ENCODE measurements at places on chromosomes 16 and 17.
A peak's percentile ranks its signal among the peaks of the same experiment; 100 is the strongest.

- DNase-seq = no peak
These were observed 727.4 kb upstream of the CA10 start for GRCh38 chr17:52885882-52886281.

DNA sequence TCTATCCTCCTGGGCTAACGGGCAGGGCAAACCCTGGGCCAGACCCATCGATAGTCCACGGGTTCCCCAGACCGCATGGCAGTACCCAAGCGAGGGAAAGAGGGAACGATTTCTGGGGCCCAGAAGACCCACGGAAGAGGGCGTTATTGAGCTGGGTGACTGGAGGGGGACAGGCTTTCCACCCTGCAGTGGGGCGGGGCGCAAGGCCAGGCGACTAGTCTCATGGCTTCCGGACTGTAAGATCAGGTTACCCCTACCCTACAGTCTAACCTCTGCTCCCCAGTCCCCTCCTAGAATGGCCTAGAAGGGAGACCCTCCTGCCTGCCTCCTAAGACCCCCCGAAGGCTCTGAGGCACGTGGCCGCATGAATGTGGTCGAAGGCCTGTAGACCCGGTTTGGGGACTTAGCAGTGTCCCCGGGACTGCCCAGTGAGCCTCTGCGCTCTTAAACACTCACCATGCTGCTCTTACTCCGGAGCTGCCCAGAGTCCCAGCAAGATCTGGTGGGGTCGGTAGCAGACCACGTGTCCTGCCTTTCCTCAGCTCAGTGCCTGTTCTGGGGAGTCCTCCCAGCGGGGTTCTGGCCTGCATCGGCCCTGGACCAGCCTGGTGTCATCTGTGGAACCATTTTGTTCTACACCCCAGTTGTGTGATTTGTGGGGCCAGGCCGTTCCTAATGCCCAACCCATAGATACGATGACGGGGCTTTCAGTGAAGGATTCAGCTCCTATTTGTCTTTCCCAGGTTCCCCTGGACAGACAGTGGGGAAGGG lies 13.2 kb upstream of the AURKB start:
- DNase-seq = peak; percentile 24

DNA sequence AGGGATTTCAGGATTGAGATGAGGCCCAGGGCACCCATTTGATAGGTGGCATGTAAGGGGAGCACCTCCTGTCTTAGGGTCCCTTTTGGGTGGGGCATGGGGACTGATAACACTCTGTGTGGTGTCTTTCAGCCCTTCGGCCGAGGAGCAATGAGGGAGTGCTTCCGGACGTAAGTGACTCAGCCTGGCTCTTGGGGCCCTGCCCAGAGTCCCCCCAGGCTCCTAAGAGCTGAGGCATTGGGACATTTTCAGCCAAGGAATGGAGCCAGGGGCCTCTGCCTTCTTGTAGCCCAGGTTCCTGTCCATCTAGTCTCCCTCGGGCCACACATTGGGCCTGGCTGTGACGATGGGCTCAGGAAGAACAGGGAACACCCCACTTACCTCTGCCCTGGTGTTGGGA lies 44.4 kb downstream of the EEF2K start:
- DNase-seq = no peak

GRCh38 chr17:21095735-21096134 lies 31.0 kb upstream of the DHRS7B start:
- no peak for DNase-seq

DNA sequence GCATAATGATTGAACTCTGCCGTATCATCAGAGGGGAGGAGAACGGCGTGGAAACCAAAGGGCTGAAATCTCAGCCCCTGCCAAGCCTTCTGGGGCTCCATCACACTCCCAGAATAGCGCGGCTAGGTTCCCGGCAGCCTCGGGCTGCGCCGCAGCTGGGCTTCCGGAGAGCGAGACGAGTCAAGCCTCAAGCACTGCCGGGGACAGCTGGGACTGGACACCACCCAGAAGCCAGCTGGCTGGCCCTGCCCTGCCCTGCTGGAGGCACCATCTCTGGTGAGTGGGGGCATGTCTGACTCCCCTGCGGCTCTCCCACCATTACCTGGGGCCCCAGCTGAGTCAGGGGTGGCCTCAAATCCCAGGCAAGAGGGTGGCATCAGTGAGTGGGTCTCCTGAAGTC lies 7.2 kb upstream of the GPRC5C start:
- no peak for DNase-seq

DNA sequence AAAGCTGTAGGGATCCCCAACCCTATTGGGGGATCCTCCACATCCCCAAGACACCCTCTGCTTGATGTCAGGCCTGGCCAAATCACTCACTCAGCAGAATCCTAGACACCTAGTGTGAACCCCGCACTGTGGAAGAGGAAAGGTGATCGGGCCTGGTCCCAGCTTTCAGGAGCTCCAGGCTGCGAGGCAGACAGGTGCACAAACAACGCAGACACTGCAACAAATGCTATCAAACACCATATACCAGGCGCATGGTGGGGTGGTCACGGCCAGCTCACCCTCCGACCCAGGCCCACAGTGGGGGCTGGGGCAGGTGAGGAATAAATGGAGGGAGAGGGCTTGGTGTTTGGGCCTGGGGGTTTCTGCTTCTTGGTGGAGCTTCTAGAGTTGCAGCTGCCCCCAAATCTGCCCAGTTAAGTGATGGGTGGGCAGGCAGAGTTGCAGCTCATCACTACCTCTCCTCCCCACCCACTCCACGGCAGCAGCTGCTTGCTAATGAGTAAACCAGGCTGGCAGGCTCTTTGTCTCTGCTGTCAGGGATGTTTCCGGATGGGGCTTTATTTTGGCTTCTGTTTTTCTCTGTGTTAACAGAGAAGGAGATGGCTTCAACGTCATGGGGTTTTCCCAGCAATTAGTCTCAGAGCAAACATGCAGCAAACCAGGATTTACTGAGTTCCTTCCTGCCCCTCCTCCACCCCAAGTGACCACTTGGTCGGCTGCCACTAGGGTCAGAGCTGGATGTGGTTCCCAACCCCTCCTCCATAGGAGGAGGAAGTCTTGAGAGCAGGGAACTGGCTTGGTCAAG lies 46.6 kb downstream of the PECAM1 start:
- no peak for DNase-seq

GRCh38 chr16:78925083-78925767 lies 675.3 kb downstream of the MAF start:
- no peak for DNase-seq

DNA sequence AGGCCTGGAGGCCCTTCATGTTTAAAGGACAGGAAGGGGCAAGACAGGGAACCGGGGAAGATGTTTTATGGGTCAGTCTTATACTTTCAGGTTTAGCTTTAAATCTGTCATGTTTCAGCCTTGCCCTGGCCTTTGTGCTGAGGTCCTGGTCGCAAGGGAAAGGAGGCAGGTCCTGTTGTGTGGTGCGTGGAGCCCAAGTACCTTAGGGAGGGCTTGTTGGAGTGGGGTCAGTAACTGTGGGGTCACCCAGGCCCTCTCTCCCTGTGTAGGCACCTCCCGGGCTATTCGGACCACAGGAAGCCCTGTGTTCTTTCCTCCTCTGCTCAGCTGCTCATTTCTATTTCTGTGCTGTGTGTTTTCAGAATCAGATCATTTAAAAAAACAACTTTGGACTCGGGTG lies 42.7 kb downstream of the MPRIP start:
- no peak for DNase-seq

DNA sequence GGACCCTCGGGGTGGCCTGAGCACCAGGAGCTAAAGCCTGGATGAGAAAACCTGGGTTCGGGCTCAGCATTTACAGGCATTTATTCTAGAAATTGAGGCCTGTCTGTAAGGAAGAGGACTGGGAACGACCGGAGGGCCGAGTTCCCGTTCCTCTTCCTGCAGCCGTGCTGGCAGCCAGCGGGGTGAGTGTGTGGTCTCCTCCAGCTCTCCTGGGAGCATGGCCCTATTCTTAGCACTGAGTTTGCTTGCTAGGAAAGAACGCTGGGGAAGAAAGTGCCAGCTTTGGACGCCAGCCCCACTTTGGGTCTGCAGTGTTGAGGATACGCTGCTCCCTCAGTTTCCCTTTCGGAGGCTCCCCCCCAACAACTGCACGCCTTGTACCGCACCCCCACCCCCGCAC lies 49.6 kb downstream of the MGAT5B start:
- no peak for DNase-seq

GRCh38 chr16:88792078-88792550 lies 7.1 kb upstream of the PIEZO1 start:
- DNase-seq = no peak

DNA sequence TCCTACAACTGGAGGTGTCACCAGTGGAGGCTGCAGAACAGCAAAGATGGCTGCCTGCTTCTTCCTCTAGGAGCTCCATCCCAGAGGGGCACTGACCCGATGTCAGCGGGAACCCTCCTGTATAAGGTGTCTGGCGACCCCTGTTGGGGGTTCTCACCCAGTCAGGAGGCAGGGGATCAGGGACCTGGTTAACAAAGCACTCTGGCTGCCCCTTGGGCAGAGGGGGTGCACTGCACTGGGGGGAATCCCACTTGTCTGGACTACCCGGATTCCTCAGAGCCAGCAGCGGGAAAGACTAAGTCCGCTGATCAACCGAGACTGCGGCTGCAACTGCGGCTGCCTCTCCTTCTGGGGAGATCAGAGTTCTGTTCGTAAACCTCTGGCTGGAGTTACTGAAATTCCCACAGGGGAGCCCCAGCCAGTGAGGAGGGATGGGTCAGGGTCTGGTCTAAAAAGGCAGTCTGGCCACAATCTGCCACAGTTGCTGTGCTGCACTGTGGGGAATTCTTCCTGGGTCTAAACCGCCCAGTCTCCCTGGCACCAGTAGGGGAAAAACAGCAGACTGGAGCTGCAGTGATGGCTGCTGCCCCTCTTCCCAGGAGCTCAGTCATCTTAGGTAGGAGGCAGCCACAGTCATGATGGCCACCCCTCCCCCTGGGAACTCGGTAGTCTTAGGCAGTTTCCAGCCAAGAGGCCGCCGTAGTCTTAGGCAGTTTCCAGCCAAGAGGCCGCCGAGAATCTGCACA lies 213.4 kb downstream of the CYB561 start:
- DNase-seq = no peak

DNA sequence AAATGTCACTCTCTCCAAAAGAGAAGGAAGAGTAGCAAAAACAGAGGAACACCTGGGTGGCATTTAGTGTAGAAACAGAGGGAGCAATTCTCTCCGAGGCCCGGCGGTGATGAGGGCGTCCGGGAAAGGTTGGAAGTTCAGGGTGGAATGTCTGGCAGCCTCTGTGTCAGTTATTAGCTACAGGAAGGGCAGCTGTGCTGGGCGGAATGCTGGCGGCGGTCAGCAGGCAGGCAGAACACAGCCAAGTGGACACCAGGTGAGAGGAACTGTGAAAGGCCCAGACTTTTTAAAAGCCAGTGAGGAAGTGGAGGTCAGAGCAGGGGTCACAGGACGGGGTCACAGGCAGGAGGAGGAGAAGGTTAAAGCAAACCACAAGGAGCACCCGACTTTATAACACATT lies 238.1 kb downstream of the NTN1 start:
- DNase-seq = no peak

GRCh38 chr16:57720142-57720575 lies 15.4 kb upstream of the KATNB1 start:
- DNase-seq = no peak

- no peak for DNase-seq
These were observed 2.3 kb downstream of the GFAP start for GRCh38 chr17:44912763-44913544.

DNA sequence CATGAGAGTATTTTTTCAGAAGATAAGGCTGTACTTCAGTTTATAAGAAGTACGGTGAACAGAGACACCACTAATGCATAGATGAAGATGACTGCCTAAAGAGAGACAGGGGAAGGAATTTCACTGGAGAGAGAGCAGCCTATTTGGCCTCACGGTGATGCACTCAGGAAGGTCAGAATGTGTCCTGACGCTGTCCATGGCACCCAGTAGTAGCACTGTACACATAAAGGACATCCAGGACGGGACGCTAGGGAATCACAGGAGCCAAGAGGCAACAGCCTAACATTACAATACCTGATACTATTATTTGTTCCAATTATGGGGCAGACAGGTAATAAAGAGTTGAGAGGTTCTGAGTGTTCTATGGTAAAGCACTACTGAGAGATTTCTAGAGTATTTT lies 24.9 kb upstream of the LRRC37A start:
- DNase-seq = no peak

DNA sequence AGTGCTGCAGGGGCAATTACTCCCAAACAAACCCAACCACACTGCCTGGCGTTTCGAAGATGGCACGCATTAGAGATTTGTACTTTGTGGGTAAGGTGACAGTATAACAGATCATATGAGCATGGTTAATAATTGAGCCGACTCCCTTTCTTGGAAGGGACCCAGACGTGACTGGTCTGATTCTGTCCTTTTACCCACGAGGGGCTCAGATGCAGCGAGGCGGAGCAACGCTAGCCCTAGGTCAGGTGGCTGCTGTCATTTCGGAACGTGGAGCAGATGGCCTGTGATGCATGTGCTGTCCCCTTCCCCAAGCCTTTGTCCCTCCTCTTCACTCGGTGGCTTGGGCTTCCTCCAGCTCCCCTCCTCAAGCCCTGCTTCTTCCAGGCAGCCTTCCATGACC lies 84.2 kb downstream of the SNX29 start:
- DNase-seq = no peak

- DNase-seq = no peak
These were observed 844 bp downstream of the TAOK2 start for GRCh38 chr16:29974291-29975133.

GRCh38 chr17:49359990-49360795 lies 1.9 kb downstream of the ZNF652 start:
- no peak for DNase-seq

DNA sequence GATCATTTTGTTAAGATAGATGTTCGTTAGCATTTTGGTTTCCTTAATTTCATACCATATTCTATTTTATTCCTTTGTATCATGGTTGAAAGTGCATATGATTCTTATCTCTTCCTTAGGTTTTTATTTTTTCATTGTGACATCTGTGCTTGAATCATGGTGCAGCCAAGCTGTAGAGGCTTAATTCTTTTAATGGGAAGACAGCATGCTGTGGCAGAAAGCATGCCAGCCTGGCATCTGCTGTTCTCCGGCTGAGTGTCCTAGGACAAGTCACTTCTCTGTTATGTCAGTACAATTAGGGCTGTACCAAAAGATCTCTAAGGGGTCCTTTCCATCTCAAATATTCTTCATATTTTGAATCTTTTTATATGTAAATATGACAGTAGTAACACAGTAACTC lies 68.5 kb upstream of the PMFBP1 start:
- DNase-seq = no peak

GRCh38 chr17:1961189-1961588 lies 63.9 kb downstream of the RTN4RL1 start:
- DNase-seq = no peak
